Stimulated activated CD4-positive, alpha-beta T cell treated with anti-CD3 and anti-CD28 coated beads, Interleukin-4, amount 100 ng/mL, for 4 hours (primary cell): ENCODE measurements at places on chromosomes 2 and 18.

- no peak for DNase-seq
Observed at GRCh38 chr2:158809816-158810215, 14.7 kb downstream of the DAPL1 start.

DNA sequence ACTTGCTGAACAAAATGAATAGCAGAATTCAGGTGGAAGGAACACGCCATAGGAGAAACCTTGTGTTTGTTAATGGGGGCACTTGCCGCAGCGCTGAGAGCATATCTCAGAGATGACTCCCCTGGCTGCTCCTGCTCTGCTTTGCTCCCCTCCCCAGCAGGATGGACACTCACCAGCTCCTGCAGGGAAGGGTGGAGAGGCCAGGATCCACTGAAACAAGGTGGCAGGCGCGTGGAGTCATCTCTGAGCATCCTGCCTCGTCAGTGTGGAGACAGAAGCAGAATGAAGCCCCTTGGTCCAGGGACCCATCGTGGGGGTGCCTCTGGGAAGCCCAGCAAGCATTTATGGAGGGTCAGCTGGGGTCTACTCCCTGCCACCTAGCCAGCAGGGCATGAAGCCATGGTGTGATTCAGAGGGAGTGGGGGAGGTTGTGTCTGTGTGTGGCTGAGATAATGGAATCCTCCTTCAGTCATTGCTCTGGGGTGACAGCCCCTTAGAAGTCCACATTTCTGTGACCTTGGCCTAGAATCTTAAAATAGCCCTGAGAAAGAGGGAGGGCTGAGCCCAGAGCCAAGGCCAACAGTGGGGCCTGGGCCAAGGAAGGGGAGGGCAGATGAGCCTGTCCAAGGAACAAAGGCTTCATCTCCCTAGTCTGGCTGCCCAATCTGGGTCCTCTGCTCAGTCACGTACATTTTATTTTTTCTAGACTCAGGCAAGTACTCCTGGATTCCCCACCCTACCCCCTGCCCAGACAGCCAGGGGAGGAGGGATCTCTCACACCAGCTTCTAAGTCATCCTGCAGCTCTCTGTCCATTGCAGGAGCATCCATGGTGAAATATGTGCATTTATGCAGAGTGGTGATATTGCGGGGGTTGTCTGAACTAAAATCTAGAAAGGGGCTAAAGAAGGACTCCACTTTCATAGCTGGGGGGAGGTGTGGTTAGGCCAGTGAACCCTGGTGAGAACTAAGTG is 215.4 kb downstream of the ZBTB7C start:
- DNase-seq, result no peak

- no peak for DNase-seq
Observed at GRCh38 chr2:156471762-156472161, 35.6 kb downstream of the GPD2 start.

DNA sequence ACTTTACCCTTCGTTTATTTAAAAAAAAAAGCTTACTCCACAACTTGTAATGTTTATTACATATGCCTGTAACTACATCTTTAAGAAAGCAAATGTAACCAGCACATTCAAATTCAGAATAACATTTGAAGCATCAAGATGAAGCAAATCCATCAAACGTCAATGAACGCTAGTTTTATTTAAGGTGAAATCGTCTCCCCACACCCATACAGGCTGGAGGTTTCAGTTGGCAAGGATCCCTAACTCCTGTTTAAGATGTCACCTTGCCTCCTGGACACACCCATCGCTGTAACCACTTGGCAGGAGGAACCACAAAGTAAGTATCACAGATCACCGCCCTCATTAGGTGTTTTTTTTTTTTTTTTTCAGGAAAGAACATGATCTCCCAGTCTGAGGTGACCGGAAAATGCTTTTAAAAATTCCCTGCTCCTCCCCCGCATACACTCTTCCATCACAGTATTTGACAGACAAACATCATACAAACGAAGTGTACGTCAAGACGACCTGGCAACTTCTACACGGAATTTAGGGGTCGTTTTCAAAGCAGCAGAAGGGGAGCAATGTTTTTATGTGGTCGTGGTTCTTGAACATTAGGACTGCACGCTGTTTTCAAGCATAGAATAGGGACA is 19.7 kb upstream of the STPG4 start:
- DNase-seq, result no peak

- DNase-seq, result no peak
Observed at GRCh38 chr18:46301081-46301480, 196.9 kb downstream of the HAUS1 start.

DNA sequence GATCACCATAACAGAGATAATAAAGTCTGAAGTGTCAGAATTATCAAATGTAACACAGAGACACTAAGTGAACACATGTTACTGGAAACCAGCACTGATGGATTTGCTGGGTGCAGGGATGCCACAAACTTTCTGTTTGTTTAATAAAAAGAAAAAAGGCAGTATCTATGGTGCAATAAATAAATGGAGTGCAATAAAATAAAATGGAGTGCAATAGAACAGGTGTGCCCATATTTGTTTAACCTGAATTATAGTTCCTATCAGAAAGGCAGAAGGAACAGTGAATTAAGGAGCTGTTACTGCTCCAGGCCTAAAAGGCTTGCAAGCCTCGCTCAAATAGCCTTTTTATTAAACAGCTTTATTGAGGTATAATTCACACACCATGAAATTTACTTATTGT is 81.0 kb upstream of the KIDINS220 start:
- no peak for DNase-seq

- no peak for DNase-seq
Observed at GRCh38 chr18:75378376-75379315, 48.9 kb downstream of the SMIM21 start.
